ENCODE measurements at places on chromosomes 13 and 19. TPM values are rescaled to one million over a fixed set of nuclear protein-coding genes. Genes with fewer than 3 reads are reported as not detected.

The ZSCAN18 gene
- total RNA-seq = 8.0 TPM

DNA sequence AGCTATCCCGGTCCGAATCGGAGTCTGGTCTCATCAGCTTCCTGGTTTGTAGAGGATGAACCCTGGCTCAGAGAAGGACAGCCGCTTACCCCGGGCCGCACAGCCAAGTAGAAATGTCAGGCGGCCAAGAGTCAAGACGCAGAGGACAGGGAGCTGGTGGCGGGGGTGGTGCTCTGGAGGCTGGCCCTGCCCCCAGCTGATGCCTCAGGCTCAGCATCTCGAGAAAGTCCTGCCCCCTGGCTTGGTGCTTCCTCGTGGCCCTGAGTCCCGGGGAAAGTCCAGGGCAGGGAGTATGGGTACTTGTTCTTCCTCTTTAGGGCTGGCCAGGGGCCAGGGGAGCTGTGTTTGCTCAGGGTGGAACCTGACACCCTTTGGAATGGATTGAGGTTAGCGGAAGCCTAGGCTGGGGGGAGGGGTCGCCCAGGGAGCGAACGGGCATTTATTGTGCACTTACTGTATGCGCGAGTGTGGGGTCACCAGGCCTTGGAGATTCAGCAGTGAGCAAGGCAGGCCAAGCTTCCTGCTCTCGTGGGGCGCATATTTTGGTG is 2.2 kb downstream of the TJP3 start:
- DNase-seq = peak; percentile 90

GRCh38 chr19:35208121-35208520 is 20.4 kb downstream of the FAM187B start:
- no peak for DNase-seq

GRCh38 chr19:58261968-58262921 is 16.5 kb upstream of the ZNF8 start:
- no peak for DNase-seq

DNA sequence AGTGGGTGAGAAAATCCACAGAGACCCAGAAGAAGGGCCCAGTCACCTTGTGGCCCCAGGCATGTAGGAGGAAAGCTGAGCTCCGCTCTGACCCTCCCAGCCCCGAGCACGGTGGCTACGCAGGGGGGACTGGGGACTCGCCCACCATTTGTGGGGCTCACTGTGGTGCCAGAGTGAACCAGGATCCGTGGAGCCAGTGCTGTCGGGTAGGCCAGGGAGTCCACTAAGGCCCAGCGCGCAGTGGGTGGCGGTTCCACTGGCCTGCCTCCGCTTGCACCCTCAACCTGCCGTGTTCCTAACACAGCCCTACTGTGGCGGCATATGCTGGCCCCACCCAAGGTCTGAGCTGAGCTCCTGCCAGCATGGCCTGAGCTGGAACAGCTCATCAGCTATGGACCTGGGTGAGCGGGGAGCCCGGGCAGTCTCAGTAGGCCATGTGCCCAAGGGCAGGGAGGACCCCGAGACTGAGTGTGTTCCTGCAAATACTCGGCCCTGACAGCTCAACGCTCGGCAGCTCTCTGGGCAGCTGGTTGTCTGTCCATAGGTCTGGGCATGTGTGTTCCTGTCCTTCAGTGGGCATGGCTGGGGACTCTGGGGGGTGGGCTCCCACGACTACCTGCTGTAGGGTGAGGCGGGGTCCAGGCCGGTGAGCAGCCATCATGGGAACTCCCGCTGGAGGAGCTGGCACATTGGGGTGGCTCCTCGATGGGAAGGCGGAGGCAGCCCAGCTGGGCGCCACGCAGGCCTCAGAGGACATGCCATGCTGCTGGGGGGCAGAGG is 36.6 kb downstream of the CEBPG start:
- no peak for DNase-seq

DNA sequence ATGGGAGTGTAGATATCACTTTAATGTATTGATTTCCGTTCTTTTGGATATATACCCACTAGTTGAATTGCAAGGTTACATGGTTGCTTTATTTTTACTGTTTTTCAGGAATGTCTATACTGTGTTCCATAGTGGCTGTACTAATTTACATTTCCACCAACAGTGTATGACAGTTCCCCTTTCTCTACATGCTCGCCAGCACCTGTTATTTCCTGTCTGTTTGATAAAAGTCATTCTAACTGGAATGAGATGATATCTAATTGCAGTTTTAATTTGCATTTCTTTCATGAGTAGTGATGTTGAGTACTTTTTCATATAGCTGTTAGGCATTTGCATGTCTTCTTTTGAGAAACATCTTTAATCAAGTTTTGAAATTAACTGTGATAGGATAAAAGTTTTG is 818.6 kb downstream of the SLITRK6 start:
- no peak for DNase-seq

GRCh38 chr13:114120591-114121011 is 11.8 kb downstream of the RASA3 start:
- no peak for DNase-seq

The KCNJ14 gene
- total RNA-seq = 1.8 TPM

The ALOX5AP gene
- total RNA-seq = 6.2 TPM

DNA sequence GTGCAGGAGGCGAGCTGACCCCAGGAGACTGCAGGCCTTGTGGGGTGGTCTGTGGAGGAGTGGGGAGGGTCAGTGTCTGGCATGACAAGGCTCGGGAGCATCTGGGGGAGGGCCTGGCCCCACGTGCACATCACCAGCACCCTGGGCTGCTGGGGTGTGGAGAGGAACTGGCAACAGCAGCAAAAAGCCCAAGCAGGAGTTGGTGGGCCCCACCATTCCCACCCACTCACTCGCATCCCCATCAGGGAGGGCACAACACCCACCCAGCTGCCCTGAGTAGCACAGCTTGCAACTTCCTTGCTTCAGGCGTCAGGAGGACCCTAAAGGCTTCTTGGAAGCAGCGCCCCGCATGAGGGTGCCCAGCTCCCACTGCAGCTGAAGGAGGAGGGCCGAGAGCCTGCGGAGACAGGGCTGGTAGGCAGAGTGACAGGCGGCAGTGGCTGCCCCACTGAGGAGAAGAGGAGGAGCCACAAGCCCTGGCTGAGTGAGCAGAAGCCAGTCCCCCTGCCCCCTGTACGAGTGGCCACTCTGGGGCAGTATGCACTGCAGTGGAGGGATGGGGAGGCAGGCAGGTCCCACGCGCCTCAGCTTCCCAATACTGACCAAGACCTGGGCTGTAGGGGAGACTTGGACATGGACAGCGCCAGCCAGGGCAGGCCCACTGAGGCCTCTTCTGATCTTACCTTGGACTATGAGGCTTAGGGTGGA is 26.5 kb downstream of the ELL start:
- DNase-seq = no peak

GRCh38 chr19:31715249-31715945 is 366.2 kb upstream of the TSHZ3 start:
- DNase-seq = peak; percentile 62

- DNase-seq = no peak
Measured at GRCh38 chr13:109644069-109644750, 142.2 kb downstream of the IRS2 start.

The CCDC61 gene
- 7.7 TPM for total RNA-seq

The NKPD1 gene
- total RNA-seq = 1.4 TPM

DNA sequence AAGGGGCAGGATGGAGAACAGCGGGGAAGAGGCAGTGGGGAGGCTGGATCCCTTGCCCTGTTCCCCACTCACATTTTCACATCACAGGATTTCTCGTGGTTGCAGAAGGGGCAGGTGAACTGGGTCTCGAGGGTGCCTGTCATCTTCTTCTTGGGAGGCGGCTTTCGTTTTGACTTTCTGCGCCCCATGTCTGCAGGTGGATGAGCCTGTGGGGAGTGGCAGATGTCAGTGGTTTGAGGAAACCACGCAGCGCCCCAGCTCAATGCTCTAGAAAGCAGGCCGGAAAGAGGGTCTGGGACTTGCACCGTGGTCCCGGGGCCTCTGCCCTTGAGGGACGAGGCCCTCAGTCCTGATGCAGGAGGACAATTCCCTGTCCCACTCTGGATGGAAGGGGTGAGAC is 4.9 kb downstream of the ELOF1 start:
- no peak for DNase-seq

The NCR1 gene
- total RNA-seq = 5.4 TPM

DNA sequence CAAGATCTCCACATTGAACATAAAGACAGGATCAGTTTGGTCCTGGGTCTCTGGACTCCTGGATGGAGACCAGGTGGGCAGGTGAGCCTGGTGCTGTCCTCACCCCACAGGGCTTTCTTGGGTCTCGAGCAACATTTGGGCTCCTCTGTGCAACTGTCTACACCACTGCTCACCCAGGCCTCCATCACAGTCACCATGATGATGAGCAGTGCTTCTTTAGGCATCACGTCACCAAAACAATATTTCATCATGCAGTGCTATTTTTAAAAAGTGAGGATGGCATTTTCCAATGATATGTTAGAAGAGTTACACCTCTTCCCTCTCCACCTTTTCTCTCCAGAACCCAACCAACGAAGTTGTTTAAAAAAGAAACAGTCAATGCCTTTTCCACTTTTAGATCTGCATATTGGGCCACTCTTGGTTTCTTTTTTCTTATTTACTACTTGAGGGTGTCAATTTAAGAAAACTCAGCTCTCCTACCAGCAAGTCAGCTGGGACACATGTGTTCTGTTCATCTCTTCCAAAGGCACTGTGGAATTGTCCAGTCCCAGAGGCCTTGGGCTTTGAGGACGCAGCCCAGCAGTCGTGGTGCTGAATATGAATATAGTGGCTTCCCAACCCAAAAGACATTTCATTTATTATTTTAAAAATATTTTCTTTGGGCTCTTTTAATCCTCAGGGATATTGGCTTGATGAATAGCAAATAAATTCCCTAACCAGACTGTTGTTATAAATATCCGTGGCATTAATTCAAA is 405.7 kb downstream of the KCNRG start:
- no peak for DNase-seq

- no peak for DNase-seq
Measured at GRCh38 chr19:32971012-32971595, 654 bp downstream of the CEP89 start.

- DNase-seq = no peak
Measured at GRCh38 chr13:75369981-75370380, 112.0 kb downstream of the TBC1D4 start.

DNA sequence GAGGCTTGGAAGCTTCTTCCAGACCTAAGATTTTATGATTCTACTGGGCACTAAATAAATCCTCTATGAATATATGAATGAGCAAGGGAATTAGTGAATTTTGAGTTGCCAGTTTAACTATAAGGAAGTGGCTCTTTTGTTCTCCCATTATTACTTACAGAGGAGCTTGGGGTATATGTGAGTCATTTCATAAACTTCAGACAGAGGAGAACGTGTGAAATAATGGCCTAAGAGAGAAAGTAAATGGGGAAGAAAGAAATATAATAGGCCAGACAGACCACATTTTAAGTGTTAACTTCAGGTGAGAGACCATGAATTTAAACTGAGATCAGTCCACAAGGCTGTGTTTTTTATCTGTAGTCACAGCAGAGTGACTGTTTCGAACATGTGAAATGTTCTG is 570.9 kb downstream of the GPC6 start:
- DNase-seq = no peak

The ELANE gene
- total RNA-seq = not detected

The ZNF681 gene
- total RNA-seq = 2.2 TPM

- DNase-seq = no peak
Measured at GRCh38 chr19:1590641-1591397, 1.8 kb downstream of the MBD3 start.

DNA sequence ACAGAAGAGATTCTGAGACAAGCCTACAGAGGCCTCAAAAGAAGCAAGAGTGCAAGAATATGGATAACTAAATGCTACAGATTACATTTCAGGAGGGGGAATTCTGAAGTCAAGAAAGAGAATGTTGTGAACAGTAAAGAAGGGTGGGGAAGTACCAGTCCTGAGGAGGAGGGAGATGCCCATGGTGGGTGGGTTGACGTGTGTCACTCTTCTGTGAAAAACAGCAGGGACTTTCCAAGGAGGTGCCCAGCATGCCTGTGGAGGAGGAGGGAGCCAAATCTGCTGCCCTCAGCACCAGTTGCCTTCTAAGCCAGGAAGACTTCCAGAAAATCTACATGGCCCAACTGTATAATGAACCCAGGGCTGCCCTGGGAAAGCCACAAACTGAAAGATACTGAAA is 87.7 kb downstream of the SGCG start:
- DNase-seq = no peak

DNA sequence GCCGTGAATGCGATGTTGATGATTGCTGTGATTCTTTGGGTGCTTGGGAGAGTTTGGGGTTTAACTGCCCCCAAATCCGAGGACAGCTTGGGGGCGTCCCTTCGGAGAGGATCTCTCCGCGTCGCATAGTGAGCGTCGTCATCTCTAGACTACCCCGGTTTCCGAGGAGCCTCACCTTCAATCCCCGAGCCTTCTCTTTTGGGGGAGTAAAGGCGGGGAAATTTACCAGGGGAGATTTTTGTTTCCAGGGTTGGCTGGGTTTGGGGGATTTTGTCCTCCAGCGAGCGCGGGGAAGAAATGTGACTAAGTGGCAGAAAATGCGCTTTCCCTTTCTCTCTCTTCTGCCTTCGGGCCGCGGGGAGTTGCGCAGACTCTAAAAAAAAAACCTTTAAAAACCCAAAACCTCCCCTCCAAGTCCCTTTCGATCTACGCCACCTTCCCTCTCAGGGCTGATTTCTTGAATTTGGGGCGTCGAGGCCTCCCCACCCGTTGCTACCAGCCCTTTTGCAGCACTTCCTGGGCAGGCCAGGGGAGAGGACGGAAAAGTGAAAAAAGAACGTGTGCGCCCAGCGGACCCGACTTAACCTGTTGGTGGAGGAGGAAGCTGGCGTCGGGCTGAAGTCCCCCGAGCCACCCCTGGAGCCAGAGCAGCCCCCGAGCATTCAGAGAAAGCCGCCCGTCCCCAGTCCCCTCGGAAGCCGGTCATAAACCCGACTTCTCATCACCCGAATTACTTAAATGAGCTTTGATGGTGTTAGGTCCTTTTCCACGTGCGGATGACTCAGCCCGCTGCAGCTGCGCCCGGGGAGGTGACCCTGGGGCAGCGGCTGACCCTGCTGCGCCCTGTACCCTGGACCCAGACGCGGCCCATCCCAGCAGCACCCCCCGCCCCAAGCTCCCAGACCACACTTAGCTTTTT is 17.7 kb downstream of the NFIX start:
- DNase-seq = peak; percentile 83

GRCh38 chr19:29323021-29323430 is 110.1 kb upstream of the UQCRFS1 start:
- no peak for DNase-seq

- DNase-seq = no peak
Measured at GRCh38 chr13:45521297-45521696, 56.6 kb downstream of the COG3 start.

- DNase-seq = no peak
Measured at GRCh38 chr13:31134039-31134711, 27.5 kb downstream of the HSPH1 start.

GRCh38 chr19:13103581-13104359 is 1.1 kb upstream of the LYL1 start:
- DNase-seq = no peak

Measured in Daoy (cell line).